ENCODE measurements at places on chromosomes 12 and 14.

DNA sequence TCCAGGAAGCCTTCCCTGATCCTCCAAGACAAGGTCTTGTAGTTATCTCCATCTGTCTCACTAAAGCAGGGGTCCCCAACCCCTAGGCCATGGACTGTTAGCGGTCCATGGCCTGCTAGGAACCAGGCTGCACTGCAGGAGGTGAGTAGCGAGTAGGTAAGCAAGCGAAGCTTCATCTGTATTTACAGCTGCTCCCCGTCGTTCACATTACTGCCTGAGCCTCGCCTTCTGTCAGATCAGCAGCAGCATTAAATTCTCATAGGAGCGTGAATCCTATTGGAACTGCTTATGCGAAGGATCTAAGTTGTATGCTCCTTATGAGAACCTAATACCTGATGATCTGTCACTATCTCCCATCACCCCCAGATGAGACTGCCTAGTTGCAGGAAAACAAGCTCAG lies 12.4 kb upstream of the NFYB start:
- no peak for DNase-seq

DNA sequence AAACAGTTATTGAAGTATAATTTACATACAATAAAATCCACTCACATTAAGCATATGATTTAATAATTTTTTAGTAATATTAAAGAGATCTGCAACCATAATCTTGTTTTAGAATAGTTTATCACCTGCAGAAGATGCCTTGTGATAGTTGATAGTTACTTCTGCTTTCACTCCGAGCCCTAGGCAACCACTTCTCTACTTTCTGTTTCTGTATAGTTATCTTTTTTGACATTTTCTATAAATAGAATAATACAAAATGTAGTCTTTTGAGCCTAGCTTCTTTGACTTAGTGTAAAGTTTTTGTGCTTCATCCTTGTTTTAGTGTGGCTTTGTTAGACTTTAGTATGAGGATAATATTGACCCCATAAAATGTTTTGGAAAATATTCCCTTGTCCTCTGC lies 111.0 kb downstream of the MNAT1 start:
- DNase-seq = no peak

DNA sequence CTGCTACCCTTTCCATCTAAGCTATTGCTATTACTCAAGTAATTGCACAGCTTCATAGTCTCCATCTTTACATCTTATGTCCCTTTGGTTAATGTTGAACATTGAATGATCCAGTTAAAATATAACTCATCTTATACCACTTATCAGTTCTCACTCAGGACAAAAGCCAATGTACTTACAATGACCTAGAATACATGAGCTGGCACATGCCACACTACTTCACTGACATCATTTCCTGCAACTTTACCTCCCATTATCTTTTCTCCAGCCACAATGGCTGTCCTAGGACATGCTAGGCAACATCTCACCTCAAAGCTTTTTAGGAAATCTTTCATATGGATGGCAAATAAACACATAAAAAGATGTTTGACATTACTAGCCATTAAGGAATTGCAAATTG lies 309.2 kb downstream of the FOXG1 start:
- DNase-seq = no peak

DNA sequence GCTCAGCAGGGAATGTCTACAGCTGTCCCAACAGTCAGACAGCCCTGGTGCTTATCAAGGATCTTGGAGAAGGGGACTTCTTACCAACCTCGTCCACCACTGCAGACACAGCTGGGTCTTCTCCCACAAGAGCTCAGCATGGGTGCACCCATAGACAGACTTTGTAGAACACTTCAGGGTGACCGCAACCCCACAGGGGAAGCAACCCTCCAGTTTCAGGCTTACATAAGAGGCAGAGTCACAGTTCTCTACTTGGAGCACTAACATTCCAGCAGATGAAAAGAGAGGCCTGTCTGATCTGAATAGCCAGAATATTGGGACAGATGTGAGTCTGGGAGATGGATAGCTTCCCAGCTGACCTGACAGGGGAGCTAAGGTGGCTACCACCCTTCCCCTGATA lies 3.5 kb upstream of the CLEC1A start:
- no peak for DNase-seq

- DNase-seq = no peak
Measured at GRCh38 chr14:104458845-104459244, 120.7 kb upstream of the C14orf180 start.

DNA sequence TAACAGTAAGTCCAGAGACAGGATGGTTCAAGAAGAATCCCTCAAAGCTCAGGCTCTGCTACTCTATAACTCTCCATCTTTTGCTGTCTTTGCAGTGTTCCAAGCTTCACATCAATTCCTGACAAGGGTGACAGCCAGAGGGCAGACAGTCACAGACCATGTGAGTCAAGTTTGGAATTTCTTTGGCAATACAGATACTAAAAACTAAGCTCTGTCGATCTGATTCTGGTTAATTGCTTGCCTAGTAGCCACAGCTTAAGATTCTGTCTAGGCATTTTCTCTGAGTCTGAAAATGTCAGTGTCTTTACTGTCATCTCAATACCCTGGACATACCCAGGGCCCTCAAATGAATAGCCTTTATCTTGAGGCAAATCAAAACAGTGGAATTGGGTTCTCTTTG lies 153.7 kb downstream of the CEP128 start:
- no peak for DNase-seq

DNA sequence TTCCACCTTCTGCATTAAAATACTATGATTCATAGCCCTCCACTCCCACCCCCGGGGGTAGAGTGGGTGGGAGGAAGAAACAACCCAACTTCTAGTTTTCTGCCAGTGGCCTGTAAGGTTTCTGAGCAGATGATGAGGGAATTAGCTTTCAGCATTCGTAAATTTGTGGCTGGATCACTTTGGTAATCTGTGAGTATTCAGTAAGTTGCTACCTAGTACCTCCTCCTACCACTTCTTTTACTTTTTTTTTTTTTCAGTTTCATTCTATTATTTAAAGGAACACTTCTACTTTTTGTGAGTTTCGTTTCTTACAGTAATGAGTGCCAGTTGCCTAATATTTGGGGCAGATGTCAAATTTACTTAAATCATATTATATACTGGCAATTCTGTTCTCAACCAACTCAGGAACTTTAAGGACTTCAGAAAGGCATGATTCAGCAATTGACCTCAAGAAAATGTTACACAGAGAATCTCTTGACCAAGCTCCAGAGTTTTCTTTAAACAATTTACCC lies 42.4 kb upstream of the EMP1 start:
- DNase-seq = no peak

DNA sequence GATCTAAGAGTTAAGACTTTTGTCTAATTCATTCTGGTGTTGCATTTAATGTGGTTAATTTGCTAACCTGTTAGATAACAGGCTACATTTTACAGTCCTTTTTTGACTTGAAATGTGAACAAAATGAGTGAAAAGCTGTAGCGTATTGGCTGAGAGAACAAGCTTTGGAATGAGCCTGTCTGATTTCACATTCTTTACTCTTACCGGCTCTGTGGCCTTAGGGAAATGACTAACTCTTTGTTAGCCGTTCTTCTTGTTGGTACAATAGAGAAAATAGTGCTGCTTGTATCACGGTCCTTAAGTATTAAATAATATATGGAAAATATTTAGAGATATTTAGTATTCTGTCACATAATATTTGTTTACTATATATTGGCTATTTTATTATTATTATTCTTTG lies 1.9 kb downstream of the MNAT1 start:
- DNase-seq = no peak

- DNase-seq = no peak
Measured at GRCh38 chr14:56005191-56006053, 112.8 kb upstream of the PELI2 start.

- DNase-seq = peak; percentile 7
Measured at GRCh38 chr12:106138633-106139421, at the start of gene NUAK1. TSS of gene NUAK1 (minus strand) at chr12:106138954. CDS start at chr12:106138653, 301 bp downstream.

- DNase-seq = no peak
Measured at GRCh38 chr14:33480071-33480886, 470.6 kb downstream of the EGLN3 start.

DNA sequence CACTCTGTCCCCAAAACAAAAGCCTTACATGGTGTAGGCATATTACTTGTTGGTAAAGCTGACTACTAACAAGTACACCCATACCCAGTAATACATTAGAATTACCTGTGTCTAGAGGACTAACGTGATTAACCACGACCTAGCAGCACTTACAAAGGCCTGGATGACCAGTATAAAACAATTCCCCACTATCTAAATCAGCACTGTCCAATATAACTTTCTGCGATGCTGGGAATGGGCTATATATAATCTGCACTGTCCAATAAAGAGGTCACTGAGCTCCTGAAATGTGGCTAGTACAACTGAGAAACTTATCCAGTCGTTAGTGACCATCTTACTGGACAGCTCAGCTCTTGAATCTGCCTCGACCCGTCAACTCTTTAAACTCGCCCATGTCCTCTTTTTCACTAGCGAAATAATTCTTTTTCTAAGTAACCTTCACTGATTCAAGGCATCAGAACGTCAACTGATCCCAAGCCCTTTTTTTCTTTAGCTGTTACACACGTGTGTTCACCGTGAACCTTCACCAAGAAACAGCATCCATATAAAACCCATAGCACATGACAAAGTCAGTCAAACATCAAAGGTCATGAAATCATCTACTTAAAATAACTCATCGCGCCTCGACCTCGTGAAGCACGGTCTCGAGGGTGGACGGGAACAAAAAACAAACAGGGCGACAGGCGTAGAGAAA lies 905 bp upstream of the CIPC start:
- no peak for DNase-seq

DNA sequence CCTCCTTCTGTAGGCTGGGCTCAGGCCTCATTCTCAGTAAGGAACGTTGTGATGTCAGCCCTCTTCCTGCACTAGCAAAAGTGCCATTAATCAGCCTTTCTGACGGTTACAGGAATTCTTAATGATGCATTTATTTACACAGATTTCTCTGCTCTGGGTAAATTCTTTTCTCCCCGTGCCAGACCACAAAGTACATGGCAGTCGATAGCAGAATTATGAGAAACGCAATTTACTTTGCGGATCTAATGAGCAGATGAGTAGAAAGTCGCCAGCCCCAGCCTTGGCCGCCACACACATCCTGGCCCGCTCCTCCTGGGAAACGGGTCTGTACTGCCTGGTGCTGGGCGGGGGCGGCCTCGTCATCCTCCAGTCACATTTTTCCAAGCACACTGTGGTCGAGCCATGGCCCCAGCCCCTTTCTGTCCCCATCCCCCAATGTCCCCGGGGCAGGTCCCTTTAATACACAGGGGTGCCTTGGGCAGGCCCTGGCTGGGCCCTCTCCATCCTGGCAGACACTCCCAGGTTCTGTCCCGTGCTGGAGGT lies 25.9 kb downstream of the NOC4L start:
- DNase-seq = no peak

DNA sequence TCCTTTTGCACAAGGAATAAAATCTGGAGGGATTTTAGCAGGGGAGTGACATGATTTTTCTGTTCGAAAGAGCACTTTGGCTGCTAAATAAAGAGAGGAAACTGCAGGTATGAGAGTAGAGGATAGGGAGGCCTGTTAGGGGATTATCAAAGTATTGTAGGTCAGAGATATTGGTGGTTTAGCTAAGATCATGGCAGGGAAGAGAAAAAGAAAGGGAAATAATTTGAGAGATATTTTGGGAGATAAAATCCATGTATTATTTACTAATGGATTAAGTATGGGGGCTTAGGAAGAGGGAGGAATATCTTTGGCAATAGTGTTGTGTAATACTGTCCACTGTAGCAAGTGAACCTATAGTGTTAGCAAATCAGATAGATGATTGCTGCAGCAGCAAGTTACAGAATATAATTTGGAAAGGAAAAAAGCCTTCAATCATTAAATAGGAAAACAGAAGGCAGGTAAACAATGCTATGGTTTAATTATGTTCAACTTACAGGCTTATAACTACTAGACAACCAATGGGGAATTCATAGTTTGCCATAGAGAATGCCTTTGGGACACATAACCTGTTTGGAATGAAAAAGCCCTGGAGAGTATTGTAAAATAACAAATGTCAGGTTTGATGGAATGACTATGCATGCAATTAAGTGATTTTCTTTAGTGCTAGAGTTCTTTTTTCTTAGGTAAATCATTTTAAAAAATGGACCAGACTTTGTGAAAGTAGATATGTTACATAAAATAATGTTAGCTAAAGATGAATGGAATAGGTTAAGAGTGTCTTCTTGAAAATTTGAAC lies 50.5 kb downstream of the ADIPOR2 start:
- DNase-seq = no peak

GRCh38 chr14:68607081-68607866 lies 185.6 kb downstream of the ZFP36L1 start:
- no peak for DNase-seq

GRCh38 chr12:62787611-62788010 lies 147.3 kb downstream of the PPM1H start:
- DNase-seq = no peak

DNA sequence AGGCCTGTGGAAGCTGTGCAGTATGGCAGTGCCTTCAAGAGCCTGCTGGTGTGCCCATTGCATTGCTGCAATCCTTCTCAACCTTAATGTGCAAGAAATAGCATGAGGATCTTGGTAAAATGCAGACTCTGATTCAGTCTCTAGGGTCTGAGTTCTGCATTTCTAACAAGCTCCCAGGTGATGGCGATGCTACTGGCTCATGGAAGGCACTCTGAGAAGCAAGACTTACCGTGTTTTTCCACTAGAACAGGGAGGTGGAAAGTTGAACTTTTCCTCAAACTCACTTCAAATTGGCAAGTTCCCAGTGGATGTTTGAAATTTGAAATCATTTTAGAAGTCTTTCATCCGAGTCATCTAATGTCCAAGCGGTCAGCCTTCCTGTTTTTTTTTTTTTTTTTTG lies 55.5 kb downstream of the MYRFL start:
- no peak for DNase-seq

GRCh38 chr14:69693801-69694729 lies 72.9 kb upstream of the SRSF5 start:
- DNase-seq = no peak

DNA sequence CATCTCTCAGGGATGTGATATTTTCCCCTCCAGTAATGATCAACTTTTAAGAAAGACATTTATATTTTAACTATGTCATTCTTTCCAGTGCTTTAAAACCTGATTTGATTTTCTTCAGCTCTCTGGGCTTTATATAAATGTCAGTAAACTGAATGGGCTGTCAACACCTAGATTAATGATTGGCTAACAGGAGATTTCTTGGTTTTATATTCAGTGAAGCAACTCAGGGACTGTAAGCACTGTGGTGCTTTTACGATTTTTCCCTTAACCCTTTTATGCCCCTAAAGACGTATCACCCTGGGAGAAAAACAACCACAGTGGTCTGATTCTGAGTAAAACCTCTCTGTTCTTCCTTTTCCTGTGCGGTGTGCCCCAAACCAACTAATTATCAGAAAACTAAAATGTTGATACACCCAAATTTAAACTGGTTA lies 38.0 kb downstream of the PTGER2 start:
- DNase-seq = peak; percentile 46

DNA sequence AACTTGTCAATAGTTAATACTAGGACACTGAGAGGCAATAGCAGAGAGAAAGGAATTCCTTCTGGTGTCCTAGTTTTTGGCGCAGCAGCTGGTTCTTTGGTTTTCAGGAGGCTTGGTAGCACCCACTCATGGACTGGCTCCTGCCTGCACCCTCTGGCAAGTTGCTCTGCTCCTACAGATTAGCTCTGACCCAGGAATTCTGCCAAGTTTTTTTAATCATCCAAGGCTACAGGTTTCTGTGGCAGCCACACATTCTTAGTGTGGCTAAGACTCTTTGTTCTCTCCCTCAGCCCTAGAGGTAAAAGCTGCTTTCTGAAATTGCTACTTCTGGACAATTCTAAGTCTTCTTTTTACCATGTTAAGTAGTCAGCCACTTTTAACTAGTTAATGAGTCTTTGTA lies 72.0 kb upstream of the FKBP4 start:
- no peak for DNase-seq
